Stimulated activated CD8-positive, alpha-beta memory T cell treated with anti-CD3 and anti-CD28 coated beads, Interleukin-7, amount 100 ng/mL, for 1 hour (primary cell): ENCODE measurements at places on chromosomes 12 and 14.

- no peak for DNase-seq
These were observed 90.4 kb downstream of the RBM19 start for GRCh38 chr12:113875691-113876090.

- DNase-seq: no peak
These were observed 3.6 kb upstream of the WSB2 start for GRCh38 chr12:118064608-118065007.

DNA sequence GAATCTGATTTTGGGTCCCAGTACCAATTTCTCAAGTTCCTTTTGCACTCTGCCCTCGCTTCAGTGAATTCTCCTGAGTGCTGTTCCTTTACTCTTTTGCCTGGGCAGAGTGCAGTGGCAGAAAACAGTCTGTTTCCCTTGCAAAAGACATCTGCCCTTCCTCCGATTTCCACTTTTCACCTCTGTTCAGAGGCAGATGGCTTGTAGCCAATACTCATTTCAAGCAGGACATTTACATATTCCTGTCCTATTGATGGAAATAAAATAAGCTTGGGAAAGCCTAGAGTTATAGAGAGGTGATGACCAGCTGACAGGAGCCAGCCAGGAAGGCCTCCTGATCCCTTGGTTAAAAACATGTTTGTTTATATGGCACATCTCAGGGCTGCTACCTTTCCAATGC, 111.0 kb downstream of the SLC8A3 start:
- DNase-seq: no peak

DNA sequence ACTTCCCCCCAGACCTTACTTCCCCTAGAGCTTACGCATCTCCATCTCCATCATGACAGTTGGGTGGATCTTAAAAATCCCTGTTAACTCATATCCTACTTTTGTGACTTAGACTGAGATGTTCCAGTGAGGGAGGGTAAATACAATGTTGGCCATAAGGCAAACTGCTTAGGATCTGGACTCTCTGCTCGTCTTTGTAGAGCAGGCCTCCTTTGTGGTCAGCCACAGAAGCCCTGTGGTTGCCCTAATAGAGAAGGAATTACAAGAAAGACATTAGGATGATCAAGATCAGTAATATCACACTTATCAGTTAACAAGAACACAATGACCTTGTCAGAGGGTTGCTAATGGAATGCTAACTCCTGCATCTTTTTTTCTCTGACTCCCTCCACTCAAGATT, 52.0 kb downstream of the TMEM132C start:
- no peak for DNase-seq

DNA sequence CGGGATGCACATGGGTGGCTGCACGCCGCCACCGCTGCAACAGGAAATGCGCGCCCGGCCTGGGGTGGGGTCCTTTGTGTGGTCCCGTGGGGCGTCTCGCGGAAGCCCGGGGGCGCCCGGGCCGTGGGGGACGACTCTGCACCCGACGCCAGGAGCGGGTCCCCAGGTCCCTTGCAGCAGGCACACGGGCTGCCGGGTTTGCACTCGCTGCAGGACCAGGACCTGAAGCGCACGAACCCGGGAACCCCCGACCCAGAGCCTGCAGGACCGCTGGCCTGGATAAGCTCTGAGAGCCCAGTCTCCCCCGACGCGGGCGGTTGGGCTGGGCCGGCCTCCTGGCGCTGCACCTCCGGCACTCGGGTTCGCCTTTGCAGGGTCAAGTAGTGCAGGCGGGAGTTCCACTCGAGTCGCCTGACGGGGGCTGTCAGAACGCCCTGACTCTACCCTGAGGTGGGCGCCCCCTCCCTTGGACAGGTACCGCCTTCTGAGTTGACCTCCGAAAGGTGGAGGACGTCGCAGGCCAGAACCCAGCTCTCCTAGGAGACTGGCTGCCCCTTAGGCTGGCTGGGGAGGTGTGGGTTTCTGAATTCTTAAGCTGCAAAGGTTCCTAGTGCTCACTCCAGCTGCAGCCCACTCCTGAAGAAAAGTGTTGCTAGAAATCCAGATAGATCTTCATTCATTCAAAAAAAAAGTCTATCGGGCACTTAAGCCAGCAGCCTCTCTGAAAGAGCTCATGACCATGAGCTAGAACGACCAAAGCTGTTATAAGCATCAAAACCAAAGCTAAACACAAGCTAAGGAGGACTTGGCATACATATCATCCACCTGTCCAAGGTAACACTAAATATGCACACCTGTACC, 68.0 kb downstream of the RNF34 start:
- DNase-seq: no peak

- DNase-seq: no peak
These were observed 48.7 kb downstream of the PSMA6 start for GRCh38 chr14:35340616-35341453.

DNA sequence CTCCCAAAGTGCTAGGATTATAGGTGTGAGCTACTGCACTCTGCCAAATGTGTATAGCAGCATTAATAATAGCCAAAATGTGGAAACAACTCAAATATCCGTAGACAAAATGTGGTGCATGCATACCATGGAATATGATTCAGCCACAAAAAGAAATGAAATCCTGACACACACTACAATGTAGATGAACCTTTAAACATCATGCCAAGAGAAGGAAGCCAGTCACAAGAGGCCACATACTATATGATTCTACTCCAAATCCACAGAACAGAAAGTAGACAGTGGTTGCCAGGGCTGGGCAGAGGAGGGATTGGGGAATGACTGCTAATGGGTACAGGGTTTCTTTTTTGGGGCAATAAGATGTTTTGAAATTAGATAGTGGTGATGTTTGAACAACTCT, 7.7 kb upstream of the TMED2 start:
- no peak for DNase-seq

DNA sequence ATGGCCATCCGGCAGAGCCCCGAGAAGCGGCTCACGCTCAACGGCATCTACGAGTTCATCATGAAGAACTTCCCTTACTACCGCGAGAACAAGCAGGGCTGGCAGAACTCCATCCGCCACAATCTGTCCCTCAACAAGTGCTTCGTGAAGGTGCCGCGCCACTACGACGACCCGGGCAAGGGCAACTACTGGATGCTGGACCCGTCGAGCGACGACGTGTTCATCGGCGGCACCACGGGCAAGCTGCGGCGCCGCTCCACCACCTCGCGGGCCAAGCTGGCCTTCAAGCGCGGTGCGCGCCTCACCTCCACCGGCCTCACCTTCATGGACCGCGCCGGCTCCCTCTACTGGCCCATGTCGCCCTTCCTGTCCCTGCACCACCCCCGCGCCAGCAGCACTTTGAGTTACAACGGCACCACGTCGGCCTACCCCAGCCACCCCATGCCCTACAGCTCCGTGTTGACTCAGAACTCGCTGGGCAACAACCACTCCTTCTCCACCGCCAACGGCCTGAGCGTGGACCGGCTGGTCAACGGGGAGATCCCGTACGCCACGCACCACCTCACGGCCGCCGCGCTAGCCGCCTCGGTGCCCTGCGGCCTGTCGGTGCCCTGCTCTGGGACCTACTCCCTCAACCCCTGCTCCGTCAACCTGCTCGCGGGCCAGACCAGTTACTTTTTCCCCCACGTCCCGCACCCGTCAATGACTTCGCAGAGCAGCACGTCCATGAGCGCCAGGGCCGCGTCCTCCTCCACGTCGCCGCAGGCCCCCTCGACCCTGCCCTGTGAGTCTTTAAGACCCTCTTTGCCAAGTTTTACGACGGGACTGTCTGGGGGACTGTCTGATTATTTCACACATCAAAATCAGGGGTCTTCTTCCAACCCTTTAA, 1.5 kb downstream of the FOXG1 start:
- no peak for DNase-seq

DNA sequence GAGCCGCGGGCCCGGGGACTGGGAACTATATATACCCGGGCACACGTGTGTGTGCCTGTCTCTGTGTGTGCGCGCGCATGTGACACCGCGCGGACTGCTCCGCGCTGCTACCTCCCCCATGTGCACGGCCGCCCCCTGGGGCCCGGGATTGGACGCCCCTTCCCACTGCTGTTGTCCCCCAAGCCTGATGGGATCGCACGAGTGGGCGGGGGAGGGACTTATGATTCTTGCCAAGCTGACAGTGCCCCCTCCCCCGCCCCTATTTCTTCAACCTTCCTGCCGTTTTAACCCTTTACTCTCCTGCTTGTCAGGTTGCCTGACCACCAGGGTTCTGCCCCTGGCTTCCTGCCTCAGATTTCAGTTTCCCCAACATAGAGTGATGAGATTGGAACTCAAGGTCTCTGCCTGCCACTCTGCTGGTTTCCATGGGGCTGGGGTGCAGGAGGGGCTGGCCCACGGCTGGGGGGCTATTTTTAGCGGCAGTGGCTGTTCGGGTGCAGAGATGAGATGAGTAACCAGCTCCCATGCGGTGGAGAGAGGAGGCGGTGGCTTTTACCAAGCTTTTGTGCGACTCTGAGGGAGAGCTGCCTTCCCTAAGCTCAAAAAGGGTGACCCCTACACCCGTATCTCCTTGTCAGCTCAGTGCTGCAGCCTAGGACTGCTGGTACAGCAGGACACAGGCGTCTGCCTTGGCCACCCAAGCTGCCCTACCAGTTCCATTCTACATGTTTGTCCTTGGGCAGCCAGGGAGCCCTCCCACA, at the start of gene DDN:
Gene DDN, minus strand, starts transcription at position 5 of the 761 bp plus-strand sequence. CDS start 88 bp downstream, outside the sequence.
- DNase-seq: no peak

DNA sequence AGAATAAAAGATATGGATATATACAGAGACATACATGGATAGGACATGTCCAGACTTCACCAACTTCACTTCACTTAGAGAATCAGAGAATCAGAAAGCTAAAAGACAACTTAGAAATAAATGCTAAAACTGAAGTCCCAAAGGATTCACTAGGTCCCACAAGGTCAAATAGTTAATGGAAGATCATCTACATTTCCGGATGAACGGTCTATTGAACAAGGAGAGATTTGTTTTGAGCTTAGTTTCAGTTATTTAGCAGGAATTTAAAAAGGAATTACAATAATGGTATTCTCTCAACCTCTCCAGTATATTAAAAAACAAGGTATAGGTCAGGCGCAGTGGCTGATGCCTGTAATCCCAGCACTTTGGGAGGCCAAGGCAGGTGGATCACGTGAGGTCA, 187.0 kb downstream of the MED13L start:
- DNase-seq: no peak

GRCh38 chr12:18882690-18883089, 144.8 kb downstream of the CAPZA3 start:
- DNase-seq: no peak

GRCh38 chr12:16272222-16272621, 5.3 kb downstream of the SLC15A5 start:
- no peak for DNase-seq

DNA sequence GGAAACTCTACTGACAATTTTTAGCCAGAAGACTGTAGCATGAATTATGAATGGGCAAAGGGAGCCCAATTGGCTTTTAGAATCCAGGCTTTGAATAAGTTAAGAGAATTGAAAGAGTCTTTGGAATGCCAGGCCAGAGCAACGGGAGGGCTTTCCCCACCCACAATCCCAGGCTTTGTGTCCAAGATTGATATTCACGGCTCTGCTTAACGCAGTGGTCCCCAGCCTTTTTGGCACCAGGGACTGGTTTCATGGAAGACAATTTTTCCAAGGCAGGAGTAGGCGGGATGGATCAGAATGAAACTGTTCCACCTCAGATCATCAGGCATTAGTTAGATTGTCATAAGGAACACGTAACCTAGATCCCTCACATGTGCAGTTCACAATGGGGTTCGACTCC, 79.6 kb downstream of the EPS8 start:
- DNase-seq: no peak

DNA sequence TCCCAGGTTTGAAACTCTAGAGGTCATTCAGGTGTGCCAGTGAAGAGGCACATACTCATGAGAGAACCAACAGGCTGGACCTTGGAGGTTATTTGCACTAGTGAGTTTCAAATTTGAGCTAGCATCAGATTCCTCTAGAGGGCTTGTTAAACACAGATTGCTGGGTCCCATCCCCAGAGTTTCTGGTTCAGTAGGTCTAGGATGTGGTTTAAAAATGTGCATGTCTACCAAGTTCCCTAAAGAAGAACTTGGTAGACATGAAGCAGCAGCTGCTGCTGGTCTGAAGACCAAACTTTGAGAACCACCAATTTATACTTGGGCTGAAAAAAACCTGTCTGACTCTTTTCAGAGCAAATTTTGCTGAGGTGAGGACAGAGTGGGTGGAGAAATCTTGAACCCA, 61.7 kb downstream of the SUSD6 start:
- no peak for DNase-seq

- DNase-seq: no peak
These were observed 14.3 kb upstream of the RIC8B start for GRCh38 chr12:106760184-106760531.

- DNase-seq: no peak
These were observed 3.1 kb upstream of the BORCS5 start for GRCh38 chr12:12353807-12354206.

- no peak for DNase-seq
These were observed 1766.9 kb upstream of the SEL1L start for GRCh38 chr14:83300476-83301064.

DNA sequence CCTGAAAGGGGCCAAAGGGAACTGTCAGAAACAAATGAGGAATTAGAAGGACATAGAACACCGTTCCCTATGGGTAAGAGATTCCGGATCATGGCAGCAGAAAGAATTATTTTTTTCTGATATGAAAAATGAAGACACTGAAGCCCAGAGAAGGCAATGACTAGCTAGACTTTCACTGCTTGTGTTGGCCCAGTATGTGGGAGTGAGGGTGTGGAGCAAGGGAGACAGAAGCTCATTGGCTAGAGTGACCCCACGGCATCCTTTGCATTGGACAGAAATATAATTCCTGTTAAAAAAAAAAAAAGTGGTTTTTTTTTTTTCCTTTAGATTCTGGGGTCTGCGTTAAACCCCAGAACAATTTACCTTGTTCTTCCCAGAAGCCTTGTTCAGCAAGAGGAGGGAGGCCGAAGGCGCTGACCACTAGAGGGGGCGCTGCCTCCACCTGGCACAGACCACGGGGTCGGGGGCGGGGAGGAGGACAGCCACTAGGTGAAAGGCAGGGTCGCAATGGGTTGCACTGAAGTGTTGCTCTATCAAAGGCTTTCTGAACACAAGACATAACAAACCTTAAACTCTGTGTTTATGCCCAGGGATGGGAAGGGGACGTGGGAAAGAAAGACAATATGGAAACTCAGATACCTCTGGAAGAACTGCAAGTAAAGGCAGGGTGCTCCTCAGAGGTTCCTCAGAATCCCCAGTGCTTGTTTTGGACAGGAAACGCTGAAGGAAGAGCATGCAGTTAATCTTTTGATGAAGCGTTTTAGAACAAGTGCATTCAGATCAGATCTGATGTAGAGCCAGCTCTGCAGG, 156.8 kb downstream of the KCNA5 start:
- DNase-seq: no peak

DNA sequence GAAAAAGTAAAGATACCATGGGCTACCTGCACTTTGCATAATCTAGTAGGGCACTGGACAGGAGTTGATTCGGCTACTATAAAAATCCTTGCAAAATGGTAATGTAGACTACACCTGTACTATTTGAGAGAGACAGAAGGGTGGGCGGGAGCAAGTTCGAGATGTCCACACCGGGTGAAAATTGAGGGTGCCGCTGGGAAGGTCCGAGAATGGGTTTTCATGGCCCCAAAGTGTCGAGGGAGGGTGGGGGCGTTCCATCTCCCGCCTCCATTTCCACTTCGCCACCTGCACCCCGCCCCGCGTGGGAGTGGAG, 648 bp downstream of the SNX6 start:
- no peak for DNase-seq
